Neural progenitor cell (in vitro differentiated cells): ENCODE measurements at places on chromosomes 2 and 18. TPM values are rescaled to one million over a fixed set of nuclear protein-coding genes. Genes with fewer than 3 reads are reported as not detected.

DNA sequence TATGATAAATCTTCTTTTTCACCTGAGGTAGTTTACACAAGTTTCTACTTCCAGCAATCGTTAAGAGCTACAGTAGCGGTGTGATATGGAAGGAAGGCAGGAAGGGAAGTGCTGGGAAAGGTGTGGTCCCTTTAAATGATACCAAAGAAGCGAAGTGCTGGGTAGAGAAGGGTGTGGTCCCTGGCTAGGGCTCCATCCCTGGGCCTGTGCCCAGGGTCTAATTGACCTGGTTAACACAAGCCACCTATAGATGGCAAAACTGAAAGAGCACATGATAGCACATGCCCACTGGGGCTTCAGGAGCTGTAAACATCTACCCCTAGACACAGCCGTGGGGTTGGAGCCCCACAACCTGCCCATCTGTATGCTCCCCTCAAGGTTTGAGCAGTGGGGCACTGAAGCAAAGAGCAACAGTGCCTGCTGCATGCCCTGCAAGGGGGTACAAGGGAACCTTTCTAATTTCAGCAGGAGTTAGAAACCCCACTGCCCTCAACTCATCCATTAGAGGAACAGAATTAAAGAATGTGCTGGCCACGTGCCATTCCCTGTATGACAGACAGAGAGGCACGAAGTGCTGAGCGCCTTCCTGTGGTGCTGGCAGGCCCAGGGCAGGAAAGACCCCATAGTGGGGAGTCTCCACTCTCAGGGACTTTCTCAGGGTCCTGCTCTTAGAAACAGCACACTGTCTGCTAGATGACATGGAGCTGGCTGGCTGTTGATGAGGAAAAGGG, 153.1 kb upstream of the LMAN1 start:
- no peaks in the 10 kb centered on the region for H3K36me3 ChIP-seq
- no peaks in the 10 kb centered on the region for H3K27me3 ChIP-seq
- no peak for DNase-seq

The ATRAID gene
- 133 and 142 TPM in 2 replicates for total RNA-seq

The GALNT13 gene
- total RNA-seq, result 4.3 and 5.9 TPM in 2 replicates

GRCh38 chr18:44709307-44710126, 28.8 kb downstream of the SETBP1 start:
- H3K36me3 ChIP-seq, result no peaks in the 10 kb centered on the region
- peaks cover 19% of the 10 kb centered on the region for H3K4me1 ChIP-seq
- no peak overlapping the region for H3K4me3 ChIP-seq
- no peak for DNase-seq
- H3K27me3 ChIP-seq, result no peaks in the 10 kb centered on the region

- no peaks in the 10 kb centered on the region for H3K27me3 ChIP-seq
- no peak for DNase-seq
- H3K4me3 ChIP-seq, result no peak overlapping the region
- no peaks in the 10 kb centered on the region for H3K36me3 ChIP-seq
These were observed 30.6 kb downstream of the CYB5A start for GRCh38 chr18:74261053-74261713.

DNA sequence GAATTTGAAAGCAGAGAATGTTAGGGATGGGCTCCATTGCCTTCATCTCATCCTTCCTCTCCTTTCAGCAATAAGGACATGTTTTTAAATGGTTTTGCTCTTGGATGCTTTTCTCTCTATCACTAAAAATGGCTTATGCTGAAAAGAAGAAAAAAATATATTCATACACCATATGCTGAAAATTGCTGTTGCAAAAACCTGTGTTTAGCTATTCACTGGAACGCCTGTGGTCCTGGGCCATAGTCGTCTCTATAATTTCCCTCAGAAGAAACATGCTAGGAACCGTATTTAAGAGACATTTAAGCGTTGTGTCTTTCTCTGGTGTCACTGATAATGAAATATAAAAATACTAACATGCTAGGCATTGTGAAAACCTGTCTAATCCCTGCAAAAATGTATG, 324.9 kb downstream of the TSN start:
- no peaks in the 10 kb centered on the region for H3K36me3 ChIP-seq
- no peak overlapping the region for H3K27ac ChIP-seq
- H3K4me1 ChIP-seq, result no peaks in the 10 kb centered on the region
- no peaks in the 10 kb centered on the region for H3K27me3 ChIP-seq

DNA sequence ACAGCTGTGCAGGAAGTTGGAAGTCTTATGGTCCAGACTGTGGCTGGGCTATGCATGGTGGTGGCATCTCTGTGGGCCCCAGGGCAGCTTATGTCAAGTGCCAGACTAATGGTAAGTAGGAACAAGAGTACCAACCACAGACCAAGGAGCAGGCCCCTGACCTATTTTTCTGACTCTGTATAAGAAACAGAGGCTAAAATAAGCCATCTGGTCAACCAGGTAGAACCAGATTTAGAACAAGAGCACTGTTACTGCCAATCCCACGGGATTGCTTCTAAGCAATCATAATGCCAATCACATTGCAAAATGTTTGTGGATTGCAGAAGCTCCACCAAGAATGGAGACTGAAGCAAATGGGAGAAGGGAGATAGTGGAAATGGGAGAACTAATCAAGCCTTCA, 11.1 kb upstream of the ST3GAL5 start:
- no peaks in the 10 kb centered on the region for H3K36me3 ChIP-seq
- H3K27ac ChIP-seq, result no peak overlapping the region

The NAT8 gene
- total RNA-seq, result not detected in 2 replicates

The ANKRD29 gene
- 0.65 and 0.81 TPM in 2 replicates for total RNA-seq

GRCh38 chr18:35620765-35621164, 39.2 kb downstream of the GALNT1 start:
- H3K4me3 ChIP-seq, result no peak overlapping the region
- DNase-seq, result no peak
- H3K27ac ChIP-seq, result no peak overlapping the region
- no peaks in the 10 kb centered on the region for H3K36me3 ChIP-seq

The AMER3 gene
- not detected in 2 replicates for total RNA-seq

DNA sequence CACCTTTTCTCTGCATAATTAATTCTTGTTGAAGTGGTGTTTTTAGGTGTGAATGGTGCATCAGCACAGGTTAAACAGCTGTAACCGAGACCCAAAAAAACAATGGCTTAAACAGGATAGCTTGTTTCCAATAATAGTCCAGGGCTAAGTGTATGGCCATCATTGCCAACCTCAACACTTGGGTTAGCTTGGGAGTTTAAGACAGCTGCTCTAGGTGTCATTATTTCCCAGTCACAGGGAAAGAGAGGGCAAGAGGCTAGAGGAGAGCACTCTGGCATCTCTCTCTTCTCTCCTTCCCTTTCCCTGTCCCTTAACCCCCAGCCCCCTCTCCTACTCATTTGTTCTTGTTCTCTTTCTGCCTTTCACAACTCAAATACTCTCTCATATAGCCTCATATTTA, 21.1 kb downstream of the BIRC6 start:
- H3K36me3 ChIP-seq, result no peaks in the 10 kb centered on the region
- H3K27me3 ChIP-seq, result no peaks in the 10 kb centered on the region

DNA sequence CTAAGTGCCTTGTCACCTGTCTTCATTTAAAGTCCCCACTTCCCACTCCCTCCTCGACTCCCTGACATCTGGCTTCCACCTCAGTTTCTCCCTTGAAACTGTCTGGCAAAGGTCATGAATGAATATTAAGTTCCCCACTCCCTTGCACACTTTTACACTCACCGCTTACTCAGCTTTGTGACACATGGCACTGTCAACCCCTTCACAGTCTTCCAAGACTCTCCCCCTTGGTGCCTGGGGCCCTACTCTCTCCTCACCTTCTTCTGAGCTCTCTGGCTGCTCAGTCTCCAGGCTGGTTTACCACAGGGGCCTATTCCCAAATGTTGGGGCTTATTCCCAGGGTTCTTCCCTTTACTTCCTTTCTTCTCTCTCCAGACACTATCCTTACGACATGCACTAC, 17.9 kb upstream of the PTPN4 start:
- no peak overlapping the region for H3K4me3 ChIP-seq
- no peak overlapping the region for H3K27ac ChIP-seq
- no peak for DNase-seq

The TOGARAM2 gene
- total RNA-seq, result 0.04 and 0.62 TPM in 2 replicates

- H3K27me3 ChIP-seq, result no peaks in the 10 kb centered on the region
- no peak overlapping the region for H3K4me3 ChIP-seq
- no peak for DNase-seq
- no peaks in the 10 kb centered on the region for H3K4me1 ChIP-seq
- no peak overlapping the region for H3K27ac ChIP-seq
These were observed 34.6 kb downstream of the BIN1 start for GRCh38 chr2:127072396-127072795.

DNA sequence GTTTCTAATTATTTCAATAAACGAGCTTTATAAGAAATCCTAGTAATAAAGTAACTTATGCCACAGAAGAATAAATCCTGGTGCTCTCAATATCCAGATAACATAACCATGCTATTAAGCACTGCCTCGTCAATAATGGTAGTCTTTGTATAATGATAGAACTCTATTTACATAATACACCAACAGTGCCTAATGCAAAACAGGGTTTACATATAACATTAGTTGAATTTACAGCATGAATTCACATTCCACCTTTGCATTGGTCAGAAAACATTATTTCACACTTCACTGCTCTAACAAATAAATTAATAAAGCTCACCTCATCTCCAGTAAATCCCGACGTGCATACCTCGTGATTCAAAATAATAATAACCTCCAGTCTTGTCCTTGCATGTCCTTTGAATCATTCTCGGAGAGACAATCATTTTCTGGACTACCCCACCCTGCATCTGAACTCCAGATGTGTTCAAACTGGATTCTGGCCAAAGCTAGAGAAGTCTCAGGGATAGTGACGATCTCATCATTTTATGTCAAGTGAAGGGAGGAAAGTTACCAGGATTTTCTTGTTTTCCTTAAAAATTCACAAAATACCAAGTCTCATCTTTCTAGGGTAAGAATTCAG, 189.2 kb downstream of the NCKAP5 start:
- peaks cover 12% of the 10 kb centered on the region for H3K4me1 ChIP-seq
- no peaks in the 10 kb centered on the region for H3K27me3 ChIP-seq
- H3K36me3 ChIP-seq, result no peaks in the 10 kb centered on the region
- no peak overlapping the region for H3K27ac ChIP-seq
- H3K4me3 ChIP-seq, result no peak overlapping the region
- DNase-seq, result no peak

GRCh38 chr2:206585335-206585734, 57.0 kb upstream of the FAM237A start:
- peaks cover 6% of the 10 kb centered on the region for H3K4me1 ChIP-seq
- H3K27me3 ChIP-seq, result no peaks in the 10 kb centered on the region
- no peak overlapping the region for H3K4me3 ChIP-seq
- no peak for DNase-seq
- no peak overlapping the region for H3K27ac ChIP-seq
- no peaks in the 10 kb centered on the region for H3K36me3 ChIP-seq

The TUBA3E gene
- not detected in 2 replicates for total RNA-seq

GRCh38 chr18:59385191-59385590, 26.1 kb upstream of the LMAN1 start:
- H3K27me3 ChIP-seq, result no peaks in the 10 kb centered on the region
- H3K27ac ChIP-seq, result no peak overlapping the region
- peaks cover 84% of the 10 kb centered on the region for H3K4me1 ChIP-seq
- no peak for DNase-seq

- H3K4me3 ChIP-seq, result no peak overlapping the region
- peak; percentile 3 for DNase-seq
- H3K36me3 ChIP-seq, result no peaks in the 10 kb centered on the region
- no peak overlapping the region for H3K27ac ChIP-seq
These were observed 123.2 kb downstream of the KCNS3 start for GRCh38 chr2:18001671-18002070.

The CRYGC gene
- not detected in 2 replicates for total RNA-seq

GRCh38 chr18:44887227-44887631, 206.5 kb downstream of the SETBP1 start:
- DNase-seq, result no peak
- H3K4me3 ChIP-seq, result no peak overlapping the region
- no peaks in the 10 kb centered on the region for H3K27me3 ChIP-seq
- H3K36me3 ChIP-seq, result peaks cover 10% of the 10 kb centered on the region
- no peak overlapping the region for H3K27ac ChIP-seq

- H3K27me3 ChIP-seq, result no peaks in the 10 kb centered on the region
- no peaks in the 10 kb centered on the region for H3K36me3 ChIP-seq
- H3K4me3 ChIP-seq, result no peak overlapping the region
These were observed 12.5 kb upstream of the PLEKHM3 start for GRCh38 chr2:208037564-208038487.

DNA sequence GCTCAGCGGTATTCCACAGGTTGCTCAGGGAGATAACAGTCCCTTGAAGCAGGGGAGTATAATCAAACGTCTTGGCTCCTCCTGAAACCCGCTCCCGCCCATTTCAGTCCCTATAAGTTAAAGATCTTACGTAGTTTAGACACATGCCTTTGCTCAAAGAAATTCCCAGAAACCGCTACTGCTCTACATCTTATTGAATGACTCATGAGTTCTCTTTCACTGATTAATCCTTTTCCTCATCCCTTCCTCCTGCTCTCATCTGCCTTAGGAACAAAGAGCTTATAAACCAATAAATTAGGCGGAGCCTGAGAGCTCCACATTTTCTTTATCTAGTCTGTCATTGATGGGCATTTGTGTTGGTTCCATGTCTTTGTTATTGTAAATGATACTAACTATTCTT, 4.2 kb upstream of the SERPINB4 start:
- H3K4me1 ChIP-seq, result no peaks in the 10 kb centered on the region
- DNase-seq, result no peak
- H3K4me3 ChIP-seq, result no peak overlapping the region
- no peaks in the 10 kb centered on the region for H3K36me3 ChIP-seq
- H3K27ac ChIP-seq, result no peak overlapping the region
- no peaks in the 10 kb centered on the region for H3K27me3 ChIP-seq

The LAMA3 gene
- 0.28 and 0.47 TPM in 2 replicates for total RNA-seq
